ENCODE measurements at places on chromosomes 7 and 10.
A peak's percentile ranks its signal among the peaks of the same experiment; 100 is the strongest.

DNA sequence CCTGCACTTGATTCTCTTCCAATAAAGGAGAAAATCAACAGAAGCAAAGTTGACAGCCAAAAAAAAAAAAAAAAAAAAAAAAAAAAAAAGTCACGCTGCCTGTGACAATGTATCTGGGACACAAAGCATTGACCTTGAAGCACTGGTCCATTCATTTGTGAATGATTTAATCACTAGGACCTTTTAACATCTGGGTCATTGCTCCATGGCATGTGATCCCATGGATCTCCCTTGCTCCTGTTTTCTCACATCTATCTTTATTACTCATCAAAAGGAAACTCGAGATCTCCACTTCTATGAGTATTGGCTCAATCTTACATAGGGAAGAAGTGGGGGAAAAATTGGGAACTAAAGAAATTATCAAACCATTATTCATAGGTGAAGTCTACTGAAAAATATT lies 89.6 kb upstream of the SMIM30 start:
- no peak for DNase-seq

DNA sequence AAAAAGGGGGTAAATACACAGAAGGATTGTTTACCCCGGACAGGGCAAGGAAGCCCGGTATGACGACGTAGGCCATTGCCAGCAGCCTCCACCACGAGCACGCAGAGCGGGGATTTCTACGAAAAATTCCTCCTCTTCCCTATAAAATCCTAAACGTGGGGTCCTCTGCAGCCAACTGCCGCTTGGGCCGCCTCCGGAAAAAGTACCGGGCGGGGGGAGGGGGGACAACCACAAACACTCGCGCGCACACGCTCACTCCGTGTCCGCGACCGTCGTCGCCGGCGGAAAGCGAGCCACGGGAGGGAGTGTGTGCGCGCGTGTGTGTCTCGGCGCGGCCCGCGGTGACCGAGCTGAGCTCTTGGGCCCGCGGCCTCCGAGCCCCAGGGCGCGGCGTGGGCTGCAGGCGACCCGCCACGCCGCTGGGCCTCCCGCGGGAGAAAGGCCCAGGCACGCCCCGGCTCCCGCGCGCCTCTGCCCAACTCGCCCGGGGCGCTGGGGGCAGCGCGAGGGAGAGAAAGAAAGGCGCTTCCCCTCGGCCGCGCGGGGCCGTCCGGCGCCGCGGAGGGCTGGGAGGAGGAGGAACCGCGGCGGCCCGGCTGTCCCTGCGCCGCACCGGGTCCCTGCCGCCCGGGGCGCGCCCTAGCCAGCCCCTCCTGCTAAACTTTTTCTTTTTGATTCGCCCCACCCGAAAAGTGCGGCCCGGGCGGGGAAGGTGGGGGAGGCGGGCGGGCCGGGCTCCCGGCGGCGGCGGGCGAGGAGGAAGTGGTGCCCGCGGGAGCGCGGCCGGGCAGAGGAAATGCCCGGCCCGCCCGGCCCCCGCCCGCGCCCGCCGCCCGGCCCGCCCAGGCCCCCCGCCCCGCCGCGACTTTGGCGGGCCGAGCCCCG lies 1.5 kb downstream of the CTBP2 start:
- peak; percentile 65 for DNase-seq

DNA sequence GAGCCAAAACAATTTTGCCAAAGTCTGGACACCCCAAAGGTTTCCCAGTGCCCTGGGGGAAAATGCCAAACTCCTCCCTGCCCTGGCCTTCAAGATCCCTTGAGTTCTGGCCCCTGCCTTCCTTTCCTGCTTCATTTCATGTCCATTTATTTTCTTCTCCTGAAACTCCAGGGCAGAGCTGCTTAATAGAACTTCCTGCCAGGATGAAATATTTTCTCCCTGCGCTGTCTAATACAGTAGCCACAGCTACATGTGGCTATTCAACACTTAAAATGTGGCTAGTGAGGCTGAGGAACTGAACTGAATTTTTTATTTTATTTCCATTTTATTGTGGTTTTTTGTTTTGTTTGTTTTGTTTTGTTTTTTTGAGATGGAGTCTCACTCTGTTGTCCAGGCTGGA lies 49.6 kb downstream of the COL13A1 start:
- no peak for DNase-seq

DNA sequence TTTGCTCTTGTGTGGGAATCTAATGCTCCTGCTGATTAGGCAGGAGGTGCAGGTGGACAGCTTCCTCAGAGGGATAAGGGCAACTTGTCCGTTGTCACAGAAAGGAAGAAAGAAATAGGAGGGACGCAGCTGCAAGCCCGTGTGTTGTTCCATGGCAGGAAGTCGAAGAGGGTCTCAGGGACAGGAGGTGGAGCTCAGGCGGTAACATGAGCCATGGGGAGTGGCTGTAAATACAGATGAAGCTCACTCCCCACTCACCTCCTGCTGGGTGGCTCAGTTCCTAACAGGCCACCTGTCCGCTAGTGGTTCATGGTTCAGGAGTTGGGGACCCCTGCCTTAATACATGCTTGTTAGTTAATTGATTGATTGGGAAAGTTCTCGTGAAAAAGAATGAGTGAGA lies 101.7 kb upstream of the SFMBT2 start:
- no peak for DNase-seq

DNA sequence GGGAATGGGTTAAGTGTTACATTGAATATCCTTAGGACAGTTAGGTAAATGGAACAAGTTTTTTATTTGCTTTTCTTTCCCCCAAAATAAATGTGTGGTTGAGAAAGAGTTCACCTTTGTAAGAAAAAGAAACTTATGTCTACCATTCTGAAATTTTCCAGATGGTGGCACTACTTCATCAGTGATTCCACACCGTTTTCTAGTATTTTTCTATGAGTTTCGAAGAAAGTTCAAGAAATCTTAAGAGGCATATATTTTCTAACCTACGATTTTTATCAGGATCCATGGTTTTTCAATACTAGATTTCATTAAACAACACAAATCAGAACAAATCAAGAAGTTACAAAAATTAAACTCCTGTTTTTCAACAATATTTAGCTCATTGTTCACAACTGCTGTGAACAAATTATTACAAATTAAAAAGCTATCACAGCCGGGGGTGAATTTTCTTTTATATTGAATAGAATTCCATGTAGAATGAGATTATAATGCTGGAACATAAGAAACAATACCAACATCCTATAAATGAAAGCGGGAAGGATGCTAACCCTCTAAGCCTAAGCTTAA lies 163.1 kb upstream of the NPVF start:
- DNase-seq, result no peak

- DNase-seq, result no peak
Measured at GRCh38 chr10:86798611-86799010, 42.2 kb downstream of the BMPR1A start.

DNA sequence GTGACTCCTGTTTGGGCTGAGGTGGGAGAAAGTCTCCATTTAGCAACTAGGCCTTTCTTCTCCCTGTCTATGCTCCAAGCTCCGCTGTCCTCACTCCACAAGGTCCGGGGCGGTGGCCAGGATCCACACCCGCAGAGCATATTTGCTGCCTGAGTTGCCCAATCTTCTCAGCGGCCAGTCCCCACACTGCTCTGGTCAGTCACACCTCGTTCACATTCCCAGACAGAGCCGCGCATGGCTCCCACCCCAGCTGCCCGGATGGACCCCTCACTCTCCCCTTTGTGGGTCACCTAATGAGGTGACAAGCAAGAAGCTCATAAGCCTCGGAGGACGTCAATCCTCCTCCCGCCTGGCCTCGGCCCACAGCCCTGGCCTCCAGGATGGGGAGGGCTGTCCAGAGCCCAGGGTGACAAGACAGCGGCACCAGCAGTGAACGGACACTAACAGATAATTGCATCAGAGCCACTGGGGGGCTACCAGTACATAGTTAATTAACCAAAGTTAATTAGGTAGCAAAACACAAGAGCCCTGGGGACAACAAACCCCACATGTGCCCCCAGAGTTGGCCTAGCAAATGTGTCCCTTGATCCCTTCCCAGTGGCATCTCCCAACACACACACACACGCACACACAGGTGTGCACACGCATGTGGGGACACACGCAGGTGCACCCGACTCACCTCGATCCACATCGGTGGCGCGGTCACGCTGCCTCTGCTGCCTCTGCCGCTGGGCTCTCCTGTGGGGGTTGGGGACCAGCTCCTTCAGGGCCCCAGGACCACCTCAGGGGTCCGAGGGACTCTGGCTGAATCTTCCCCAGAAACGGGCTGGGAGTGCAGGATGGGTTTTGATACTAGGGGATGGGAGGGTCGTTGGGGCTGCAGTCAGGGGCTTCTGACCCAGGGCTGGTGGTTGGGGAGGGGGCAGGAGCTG lies 11.8 kb downstream of the EPHA1 start:
- no peak for DNase-seq

DNA sequence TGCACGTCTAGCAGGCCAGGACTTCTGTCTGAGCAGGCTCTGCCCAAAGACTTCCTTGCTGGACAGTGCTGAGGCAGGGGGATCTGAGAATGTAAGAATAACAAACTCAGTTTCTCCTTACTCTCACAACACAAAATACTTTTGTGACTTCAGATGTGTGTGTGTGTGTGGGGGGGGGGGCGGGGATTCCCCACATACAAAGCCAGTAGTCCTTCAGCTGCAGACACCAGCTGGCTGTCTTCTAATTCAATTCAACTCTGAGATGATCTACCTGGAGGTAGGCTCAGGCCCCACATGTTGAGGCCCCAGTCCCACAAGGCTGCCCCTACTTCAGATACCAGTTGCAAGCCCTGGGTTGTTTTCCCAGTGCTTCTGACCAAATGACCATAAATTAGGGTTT lies 4.7 kb upstream of the CXCL12 start:
- DNase-seq, result no peak

DNA sequence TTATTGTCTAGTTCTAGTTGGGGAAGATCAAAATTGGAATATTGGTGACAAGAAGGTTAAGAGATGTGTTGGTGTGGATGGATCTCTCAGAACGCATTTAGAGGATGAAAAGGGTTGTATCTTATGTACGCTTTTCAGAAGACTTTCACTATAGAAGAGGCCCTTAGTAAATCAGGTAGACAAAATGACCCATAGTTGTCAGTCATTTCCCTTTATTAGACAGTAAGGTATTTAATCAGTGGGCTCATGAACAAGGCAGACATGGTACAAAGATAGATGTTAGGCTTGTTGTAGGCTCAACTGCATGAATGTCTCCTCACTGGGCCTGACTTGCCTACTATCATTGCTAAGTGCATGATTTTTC lies 359.2 kb downstream of the PHF14 start:
- DNase-seq, result no peak

DNA sequence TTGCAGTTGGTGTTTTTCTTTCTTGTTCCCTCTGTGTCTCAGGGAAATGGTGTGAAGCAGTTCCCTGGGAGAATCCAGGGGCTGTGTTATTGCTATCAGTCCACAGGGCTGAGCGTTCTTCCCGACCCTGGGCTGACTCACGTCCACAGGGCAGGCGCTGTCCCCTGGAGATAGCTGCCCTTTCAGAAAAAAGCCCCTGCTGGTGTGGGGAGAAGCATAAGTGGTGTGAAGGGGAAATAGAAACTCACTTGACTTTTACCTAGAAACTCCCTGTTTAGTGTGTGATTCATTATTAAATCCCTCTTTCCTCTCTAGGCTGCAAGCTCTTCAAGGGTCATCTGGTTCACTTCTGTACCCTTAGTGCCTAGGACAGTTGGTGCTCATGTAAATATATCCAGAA lies 63.3 kb upstream of the SMNDC1 start:
- no peak for DNase-seq

DNA sequence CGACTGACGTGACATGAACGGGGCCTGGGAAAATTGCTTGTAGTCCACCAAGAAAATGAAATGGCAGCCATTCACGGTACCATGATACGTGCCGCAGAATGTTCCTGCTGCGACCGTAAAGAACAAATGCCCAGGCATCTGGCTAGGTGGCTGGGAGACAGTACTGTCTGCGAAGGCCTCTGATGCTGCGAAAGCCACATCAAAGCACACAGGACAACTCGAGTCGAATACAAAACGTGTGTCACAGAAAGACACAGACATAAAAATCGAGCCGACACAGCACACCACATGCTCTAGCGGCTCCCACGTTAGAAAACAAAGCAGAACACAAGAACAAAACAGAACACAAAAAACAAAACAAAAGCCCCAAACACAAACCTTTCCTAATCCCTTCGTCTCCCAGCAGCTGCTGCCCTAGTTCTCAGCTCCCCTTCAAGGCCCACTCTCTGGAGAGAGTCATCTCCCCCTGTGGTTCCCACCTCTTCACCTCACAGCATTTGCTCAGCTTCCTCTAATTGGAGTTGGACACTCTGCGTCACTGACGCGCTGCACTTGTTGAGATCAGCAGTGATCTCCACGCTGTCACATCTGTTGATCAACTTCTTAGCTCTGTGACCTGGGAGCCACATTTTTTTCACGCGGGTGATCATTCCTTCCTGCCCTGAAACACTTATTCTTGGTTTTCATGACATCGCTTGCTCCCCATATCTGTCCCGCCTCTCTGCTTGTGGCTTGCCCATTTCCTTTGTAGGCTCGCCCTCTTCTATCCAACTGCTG lies 112.2 kb downstream of the CLEC2L start:
- no peak for DNase-seq

DNA sequence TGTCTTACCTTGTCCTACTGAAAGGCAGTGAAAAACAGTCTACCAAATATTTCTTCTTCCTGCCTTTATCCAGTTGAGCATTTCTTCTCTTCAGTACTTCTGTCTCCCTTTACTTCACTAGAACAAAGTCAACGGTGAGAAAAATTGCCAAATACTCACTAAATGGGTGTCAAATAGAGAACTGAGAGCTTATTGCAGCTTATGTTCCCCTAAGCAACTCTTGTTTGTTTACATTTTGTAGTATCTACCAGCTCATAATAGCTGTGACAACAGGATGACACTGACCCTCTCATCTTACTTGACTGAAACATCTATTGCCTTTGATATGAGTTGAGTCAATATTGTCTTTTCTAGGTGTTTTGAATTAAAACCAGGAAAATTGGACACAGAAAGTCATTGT lies 327.9 kb upstream of the SORCS1 start:
- no peak for DNase-seq

DNA sequence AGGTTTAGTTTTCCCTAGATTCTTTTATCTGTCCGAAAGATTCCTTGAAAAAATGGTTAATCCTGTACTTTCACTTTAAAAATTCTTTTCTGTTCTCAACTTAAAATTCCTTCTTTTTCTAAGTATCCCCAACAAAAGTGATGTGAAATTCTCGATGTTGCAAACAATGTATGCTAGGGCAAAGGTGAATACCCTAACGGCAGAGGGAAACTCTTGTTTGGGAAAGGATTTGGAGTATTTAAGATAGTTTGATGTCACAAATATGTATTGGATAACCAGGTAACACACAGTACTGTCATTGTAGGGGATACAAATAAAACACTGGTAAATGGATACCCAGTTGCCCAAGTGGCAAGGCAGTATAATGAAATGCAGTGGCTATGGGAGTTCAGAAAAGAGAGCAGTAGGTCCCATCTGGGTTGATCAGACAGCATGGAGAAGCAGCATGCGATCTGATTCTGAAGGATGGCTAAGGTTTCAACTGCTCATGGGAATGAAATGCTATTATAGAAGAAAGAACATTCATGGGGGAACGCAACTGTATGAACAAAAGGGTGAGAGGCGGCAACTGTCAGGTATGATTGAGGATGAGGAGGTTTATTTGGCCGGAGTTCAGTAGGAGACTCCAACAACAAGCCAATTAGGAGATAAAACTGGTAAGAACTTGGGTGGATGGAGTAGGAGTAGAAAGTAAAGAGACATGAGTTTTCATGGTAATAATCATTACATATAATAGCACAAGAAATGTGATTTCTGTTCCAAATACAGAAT lies 3.2 kb upstream of the EPC1 start:
- no peak for DNase-seq

GRCh38 chr7:66557214-66558200 lies 71.2 kb upstream of the KCTD7 start:
- peak; percentile 87 for DNase-seq
